ENCODE measurements at places on chromosomes 6 and 20. TPM values are rescaled to one million over a fixed set of nuclear protein-coding genes. Genes with fewer than 3 reads are reported as not detected.

Gene ZNF334
- 3.2 TPM for total RNA-seq

Gene FARS2
- 17.1 TPM for total RNA-seq

DNA sequence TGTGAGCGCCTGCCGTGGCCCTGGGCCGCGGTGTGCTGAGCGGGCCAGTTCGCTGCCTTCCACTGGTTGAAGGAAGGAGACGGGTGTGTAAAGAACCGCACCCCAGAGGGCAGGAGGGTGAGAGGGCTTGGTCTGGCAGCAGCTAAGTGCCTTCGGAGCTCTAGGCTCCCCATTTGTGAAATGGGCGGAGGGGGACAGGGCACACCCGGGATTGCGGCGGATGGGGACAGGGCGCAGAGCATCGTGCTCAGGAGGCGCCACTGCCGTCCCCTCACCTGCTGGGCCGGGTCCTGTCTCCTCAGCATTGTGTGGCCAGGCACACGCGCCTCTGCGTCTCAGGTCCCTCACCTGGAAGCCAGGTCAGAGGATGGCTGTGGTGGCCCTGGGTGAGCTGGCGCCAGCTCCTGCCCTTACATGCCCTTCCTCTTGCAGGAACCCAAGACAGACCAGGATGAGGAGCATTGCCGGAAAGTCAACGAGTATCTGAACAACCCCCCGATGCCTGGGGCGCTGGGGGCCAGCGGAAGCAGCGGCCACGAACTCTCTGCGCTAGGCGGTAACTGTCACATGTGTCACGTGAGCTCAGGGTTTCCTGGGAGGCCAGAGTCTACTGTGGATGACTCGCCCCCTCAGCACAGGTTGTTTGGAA is 3.1 kb downstream of the ADRM1 start:
- peak; percentile 55 for DNase-seq

DNA sequence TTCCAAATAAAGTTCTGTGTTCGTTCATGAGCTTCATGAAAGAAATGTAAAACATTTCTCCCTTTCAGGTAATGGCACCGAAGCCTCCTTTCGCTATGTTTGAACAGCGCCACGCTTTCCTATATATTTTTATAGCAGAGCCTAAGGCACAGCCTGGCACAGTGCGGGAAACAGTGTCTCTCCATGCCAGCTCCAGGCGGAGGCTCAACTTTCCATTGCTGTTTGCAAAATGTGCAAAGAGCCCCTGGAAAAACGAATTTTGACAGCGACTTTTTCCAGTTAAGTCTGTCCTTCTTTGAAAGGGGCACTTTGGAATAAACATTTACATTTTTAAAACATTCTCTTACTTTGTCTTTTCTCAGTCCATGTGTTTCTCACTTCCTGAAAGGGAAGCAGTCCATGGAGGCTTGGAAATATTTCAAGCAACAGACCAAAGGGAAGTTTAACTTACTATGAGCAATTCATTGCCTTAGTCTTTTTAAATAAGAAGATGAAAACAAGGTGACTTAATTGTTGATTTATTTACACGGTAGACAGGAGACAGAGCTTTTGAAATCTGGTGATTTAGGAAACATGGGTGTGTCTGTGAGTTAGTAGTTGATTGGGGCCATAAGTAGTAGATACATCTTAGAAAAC is 769 bp downstream of the CCN6 start:
- DNase-seq = no peak

- DNase-seq = no peak
Observed at GRCh38 chr6:139847457-139847813, 473.0 kb upstream of the CITED2 start.

DNA sequence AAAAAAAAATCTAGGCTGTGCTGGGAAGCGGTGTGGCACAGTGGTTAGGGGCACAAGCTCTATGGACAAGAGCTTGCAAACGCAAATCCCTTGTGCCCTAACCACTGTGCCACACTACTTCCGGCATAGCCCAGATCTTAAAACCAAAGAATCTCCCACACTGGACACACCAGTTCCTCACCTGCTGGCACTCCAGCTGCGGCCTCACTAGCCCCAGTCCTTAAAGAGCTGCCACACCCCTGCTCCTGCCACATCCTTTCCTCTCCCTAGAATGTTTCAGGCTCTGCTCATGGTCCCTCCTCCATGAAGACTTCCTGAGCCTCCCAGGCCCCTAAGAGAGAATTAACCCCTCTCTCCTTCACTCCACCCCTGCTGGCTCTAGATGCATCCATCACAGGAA is 71.8 kb upstream of the SRSF6 start:
- DNase-seq = no peak

- DNase-seq = no peak
Observed at GRCh38 chr6:35787266-35788218, 6.7 kb downstream of the CLPSL1 start.

DNA sequence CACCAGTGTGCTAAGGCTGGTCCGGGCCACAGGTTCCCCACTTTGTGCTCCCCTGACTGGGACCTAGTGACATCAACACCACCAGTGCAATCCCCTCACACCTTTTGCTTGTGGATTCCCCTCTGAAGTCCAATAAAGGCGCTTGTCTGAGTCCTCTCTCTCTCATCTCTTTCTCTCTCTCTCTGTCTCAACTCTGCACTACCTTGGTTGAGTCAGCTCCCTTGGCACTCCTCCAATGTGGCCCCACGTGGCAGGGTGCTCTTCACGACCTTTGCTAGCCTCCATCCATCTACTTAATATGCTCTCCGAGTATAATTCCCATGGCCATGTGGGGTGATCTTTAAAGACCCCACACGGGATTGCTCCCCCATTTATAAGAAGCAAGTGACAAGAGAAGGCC is 385.0 kb downstream of the CD83 start:
- no peak for DNase-seq

- no peak for DNase-seq
Observed at GRCh38 chr20:26216025-26216424, 519.4 kb upstream of the ZNF337 start.

DNA sequence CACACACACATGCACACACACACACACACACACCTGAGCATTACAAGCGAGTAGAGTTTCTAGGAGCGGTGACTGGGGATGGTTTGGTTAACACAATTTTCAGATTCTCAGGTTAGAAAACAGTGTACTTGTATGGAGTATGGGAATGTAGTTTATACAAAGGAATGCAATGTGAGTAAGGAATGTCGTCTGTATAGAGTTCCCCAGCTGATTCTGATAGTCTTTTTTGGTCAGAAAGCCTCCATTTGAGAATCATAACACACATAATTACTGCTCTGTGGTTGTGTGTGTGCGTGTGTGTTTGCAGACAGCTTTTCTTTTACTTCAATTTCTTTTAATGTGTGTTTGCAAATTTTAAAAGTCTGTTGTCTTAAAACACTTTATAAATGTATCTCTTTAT is 93.2 kb downstream of the MYO6 start:
- DNase-seq = no peak

- no peak for DNase-seq
Observed at GRCh38 chr6:24932832-24933231, 2.9 kb downstream of the RIPOR2 start.

GRCh38 chr20:19070026-19070425 is 142.4 kb upstream of the SLC24A3 start:
- no peak for DNase-seq

DNA sequence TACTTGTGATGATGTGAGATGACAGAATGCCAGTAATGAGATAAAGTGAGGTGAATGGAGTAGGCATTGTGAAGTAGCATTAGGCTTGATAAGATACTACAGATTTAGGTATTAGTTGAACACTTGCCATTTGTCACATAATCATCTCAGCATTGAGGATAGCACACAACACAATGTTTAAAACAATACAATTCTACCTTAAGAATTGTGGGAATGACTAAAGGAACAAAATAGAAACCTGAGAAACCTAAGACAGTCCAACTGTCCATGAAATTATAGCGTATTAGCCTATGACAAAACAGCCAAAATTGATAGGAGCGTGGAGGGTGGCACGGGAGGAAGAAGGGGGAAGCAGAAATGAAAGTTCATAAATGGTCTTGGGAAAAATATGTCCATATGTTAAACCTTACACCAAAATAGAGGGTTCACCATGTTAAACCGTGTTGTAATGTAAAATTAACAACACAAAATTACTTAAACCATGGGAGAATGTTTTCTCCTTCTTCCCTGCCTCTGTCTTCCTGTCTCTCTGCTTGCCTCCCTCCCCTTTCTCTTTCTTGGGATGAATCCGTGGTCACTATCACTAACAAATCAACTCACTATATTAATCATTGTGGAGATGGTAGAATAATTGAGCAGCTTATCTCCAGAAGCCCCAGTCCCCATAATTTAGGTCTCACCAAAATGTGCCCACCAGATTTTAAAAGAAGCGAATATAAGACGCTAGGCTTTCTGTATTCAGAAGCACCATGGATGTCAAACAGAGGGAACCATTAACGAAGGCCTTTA is 33.0 kb upstream of the HFE start:
- DNase-seq = no peak

- no peak for DNase-seq
Observed at GRCh38 chr20:49742948-49743347, 29.3 kb upstream of the B4GALT5 start.

DNA sequence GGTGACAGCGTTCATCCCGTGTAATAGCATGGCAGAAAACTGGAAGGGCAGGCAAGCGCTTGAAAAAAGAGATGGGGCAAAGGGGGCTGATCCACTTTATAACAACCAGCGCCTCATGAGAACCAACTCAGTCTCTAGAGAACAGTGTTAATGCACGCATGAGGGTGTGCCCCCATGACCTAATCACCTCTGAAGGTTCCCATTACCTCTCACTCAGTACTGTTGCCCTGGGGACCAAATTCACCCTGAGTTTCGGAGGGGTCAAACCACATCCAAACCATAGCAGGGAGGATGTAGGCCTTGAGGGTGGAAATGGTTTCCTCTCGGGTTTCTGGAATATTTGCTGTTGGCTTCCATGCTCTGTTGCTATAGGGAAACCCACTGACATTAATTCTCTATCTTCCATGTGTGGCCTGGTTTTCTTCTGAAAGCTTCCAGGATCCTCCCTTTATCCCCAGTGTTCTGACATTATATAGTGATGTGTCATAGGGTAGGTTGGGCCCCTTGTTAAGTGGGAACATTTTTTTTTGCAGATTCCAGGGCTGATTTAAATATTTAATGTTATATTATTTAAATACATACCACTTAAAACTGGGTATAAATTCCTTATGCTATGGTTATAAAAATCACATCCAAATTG is 65.2 kb downstream of the PPP1R14C start:
- no peak for DNase-seq

- no peak for DNase-seq
Observed at GRCh38 chr6:155187106-155187505, 76.7 kb upstream of the CLDN20 start.

Data from right cardiac atrium (tissue), 5 donors.